A549 treated with AZD2906 at 1 μM for 4 hours (cell line): ENCODE measurements at places on chromosomes 2 and 18. TPM values are rescaled to one million over a fixed set of nuclear protein-coding genes. Genes with fewer than 3 reads are reported as not detected.

IGFBP5 gene
- 0.13 to 0.20 TPM (median 0.16 TPM) in 5 replicates for total RNA-seq

SIX2 gene
- 1.5 to 2.8 TPM (median 2.2 TPM) in 5 replicates for total RNA-seq

MC2R gene
- total RNA-seq = not detected in 5 replicates

EML4 gene
- total RNA-seq = 22.2 to 29.7 TPM (median 24.1 TPM) in 5 replicates

PRLH gene
- not detected in 5 replicates for total RNA-seq
